Posterior vena cava (tissue), 2 donors: ENCODE measurements at places on chromosomes 13 and 19. TPM values are rescaled to one million over a fixed set of nuclear protein-coding genes. Genes with fewer than 3 reads are reported as not detected.

DNA sequence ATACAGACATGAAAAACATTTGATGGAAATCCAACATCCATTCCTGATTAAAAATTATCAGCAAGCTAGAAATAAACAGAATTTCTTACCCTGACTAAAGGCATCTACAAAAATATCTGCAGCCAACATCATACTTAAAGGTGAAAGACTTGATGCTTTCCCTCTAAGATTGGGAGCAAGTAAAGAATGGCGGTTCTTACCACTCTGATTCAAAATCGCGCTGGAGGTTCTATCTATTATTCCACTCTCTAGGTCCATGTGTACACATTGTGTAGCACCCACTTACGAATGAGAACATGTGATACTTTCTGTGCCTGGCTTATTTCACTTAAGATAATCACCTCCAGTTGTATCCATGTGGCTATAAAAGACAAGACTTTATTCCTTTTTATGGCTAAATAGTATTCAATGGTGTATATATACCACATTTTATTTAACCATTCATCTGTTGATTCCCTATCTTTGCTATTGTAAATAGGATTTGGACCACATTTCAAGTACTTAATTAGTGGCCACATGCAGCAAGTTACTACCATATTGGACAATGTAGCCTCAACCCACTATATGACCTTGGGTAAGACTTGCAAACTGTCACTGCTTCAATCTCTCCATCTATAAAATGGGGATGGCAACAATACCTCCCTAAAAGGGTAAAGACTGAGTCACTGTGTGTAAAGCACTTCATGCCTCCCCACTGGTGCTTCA, 38.4 kb upstream of the CYP2A7 start:
- no peak for DNase-seq

DNA sequence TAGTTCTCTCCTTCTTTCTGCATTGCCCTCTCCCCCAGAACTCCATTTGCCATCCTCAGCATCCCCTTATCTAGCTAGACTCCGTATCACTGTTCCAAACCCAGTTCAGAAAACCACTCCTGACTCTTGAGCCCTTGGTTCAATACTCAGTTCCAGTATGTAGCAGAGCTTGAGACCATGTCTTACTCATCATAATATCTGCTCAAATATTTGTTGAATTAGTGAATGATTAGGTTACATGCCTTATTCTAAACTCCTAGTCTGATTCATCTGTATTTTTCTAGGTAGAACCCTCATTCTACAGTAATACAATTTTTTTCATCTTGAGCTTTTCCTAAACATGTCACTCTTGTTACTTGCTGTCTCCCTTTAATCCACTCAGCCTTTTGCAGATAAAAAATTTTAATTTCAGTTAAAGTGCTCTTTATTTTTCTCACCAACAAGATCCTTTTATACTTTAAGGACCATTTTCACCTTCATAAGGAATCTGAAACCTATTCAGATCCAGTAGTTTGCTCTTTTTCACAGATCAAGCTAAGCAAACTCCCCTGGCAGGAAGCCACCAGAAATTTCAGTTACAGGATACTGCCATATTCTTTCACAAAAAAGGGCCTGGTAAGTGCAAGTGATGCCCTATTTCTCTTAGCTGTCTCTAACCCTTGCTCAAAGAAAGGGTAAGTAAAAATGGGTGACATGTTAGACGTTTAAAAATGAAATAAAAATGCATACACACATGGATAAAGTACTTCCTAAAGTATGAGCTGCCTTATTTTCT, 23.1 kb upstream of the INTS6 start:
- DNase-seq, result no peak

GRCh38 chr13:80251403-80251802, 89.5 kb downstream of the SPRY2 start:
- DNase-seq, result no peak

DNA sequence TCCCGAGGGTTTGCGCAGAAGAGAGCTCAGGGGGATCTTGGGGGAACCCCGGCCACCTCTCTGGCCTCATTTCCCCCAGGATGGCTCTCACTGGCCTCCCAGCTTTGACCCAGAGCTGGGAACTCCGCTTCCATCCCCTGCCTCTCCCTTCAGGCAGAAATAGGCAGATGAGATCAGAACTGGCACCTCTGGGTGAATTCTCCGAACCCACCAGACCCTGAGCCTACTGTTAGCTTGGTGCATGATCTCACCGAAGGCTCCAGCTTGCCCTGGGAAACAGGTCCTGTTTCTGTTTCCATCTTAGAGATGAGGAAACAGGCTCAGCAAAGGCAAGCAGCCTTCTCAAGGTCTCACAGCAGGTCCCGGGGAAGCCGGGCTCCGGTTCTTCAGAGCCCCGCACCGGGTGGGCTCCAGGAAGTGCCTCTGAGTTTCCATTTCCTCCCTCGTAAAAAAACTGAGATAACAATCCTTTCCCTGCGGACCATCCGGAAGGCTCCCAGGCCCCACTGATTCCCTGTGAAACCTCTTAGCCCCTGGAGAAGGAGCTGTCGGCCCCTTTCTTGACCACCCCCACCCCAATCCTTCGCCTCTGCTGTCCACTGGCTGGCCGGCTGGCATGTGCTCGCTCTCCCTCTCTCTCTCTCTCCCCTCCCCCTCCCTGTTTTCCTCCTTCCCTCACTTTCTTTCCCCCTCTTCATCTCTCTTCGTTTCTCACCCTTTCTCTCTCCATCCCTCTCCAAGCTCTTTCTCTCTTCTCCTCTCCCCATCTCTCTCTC, 2.1 kb downstream of the NECTIN2 start:
- no peak for DNase-seq

DNA sequence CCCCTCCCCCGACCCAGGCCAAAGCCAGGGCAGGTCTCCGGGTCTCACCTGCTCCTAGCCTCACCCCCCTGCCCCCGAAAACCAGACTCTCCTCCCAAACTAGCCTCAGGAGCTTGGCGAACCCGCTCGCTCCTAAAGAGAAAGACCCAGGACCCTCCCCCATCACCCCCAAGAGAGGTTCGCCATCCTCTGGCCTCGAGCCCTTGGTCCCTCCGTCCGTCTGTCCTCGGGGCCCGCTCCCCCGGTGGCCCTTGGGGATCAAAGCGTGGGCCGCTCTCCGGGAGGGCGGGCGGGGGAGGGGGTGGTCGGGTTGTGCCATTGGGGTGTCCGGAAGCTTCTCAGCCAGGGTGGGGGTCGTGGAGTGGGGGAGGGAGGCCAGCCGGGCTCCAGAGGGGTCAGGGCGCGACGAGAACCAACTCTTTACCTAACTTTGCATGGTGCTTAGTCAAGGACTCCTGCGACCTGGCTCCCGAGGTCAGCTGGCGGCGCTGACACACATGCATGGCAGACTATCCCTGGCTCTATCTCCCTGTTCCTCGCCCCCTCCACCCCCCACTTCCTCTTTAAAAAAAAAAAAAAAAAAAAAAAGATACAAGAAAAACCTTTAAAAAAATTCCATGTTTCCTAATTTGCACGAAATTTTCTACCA, 15.6 kb downstream of the SMIM24 start:
- no peak for DNase-seq

Gene SIGLEC5
- total RNA-seq, result not detected

GRCh38 chr13:109836629-109837607, 50.5 kb upstream of the IRS2 start:
- DNase-seq, result no peak

Gene SLC8A2
- total RNA-seq, result 0.67 TPM

Gene B3GLCT
- 7.3 TPM for total RNA-seq
